Stimulated activated CD8-positive, alpha-beta memory T cell treated with anti-CD3 and anti-CD28 coated beads, Interleukin-4, amount 100 ng/mL, for 1 hour (primary cell): ENCODE measurements at places on chromosomes 12 and 14.

DNA sequence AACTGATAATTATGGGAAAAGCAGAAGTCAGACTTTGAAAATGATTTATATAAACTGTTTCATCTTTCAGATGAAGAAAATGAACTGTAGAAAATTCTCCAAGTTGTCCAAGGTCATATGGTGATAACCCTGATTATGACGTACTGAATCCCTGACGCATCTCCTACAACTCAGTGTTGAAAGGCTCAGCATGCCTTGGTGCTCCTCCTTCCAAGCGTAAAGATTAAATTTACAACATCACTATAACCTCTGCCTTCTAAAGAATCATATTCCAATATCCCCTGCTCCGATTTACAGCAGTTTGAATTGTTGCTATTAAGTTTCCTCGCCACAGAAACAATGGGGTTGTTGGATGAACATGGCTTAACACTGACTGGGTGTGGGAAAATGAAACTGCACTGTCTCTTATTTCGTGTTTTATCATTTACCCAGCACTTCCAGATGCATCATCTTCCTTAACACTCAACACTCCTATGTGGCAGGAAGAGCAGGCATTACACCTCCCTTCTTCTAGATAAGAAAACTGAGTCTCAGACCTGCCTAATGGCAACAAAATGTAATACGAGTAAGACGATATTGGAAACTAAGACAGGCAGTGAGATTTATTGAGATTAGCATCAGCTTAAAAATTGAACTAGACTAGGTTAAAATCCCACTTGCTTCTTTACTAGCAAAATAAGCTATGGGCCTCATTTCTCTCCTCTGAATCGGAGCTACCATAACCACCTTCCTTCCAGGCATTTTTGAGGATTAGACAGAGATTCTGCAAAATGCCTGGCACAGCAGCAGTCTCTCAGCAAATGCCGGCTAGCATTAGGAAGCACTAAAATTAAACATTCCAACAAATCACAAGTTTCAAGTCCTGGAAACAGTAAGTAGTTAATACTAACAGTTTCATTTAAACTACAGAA, 74.2 kb downstream of the PPM1H start:
- DNase-seq, result no peak

DNA sequence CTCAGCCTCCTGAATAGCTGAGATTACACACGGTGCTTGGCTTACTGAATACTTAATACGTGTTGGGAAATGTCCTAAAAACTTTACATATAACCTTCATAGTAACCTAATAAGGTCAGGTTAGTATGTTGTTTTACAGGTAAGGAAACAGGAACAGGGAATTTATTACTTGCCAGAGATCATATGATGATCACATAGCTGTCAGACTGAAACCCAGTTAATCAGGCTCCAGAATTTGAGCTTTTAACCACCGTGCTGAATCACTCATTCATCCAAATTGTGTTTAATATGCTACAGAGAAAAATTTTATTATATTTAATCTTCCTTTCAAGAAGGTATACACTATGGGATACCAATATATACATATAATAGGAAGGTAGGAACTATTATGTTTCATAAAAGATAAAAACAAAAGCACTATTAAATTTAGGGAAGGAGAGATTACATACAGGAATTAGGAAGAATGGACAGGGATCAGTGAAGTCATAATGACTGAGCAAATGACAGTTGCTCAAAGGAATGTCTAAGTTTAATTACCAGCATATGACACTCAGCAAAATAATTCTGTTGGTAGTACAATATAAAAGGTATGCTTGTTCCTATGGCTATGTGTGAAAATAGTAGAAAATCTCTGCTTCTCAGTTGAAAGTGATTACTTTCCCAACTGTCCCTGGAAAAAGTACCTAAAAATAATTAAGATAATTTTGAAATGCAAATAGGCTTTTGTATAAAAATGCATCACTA, 59.3 kb downstream of the HEATR5A start:
- no peak for DNase-seq

DNA sequence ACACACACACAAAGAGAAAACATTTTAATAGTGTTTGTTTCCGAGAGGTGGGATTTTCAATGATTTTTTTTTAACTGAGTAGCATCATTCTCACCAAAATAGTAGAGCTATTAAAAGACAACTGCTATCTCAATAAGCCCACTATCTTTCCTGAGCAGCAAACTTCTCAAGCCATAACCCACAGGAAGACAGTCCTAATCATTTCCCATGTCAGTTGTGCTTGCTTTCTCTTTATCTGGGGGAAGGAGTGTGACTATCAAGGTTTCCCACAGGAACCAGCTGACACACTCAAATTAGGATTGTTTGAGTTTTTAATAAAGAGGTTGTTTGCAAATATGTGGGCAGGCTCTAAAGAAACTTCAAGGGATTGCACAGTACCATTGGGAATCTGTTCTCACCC, 4.9 kb upstream of the MAX start:
- no peak for DNase-seq

GRCh38 chr12:24285448-24285847, 336.0 kb upstream of the SOX5 start:
- DNase-seq, result no peak

- DNase-seq, result no peak
Observed at GRCh38 chr12:38898001-38898684, 7.2 kb downstream of the CPNE8 start.

DNA sequence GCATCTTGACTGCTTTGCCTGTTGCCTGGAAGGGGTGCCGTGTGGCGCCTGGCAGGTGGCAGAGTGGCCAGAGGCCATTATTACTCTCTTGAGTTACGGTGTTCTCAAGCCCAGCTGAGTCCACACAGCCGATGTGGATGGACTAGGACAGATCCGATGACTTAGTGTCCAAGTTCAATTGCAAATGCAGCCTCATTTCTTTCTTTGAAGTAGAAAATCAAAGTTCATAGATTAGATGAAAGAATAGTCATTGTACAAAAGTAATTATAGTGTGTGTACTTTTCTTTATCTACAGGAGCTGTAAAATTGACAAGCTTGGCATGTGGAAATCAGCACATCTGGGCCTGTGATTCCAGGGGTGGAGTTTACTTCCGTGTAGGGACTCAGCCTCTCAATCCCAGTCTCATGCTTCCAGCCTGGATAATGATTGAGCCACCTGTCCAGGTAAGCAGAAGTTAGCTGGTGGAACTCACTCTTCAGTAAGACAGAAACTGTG, 44.7 kb downstream of the ANKRD9 start:
- no peak for DNase-seq

GRCh38 chr12:131313635-131314034, 359.9 kb downstream of the ADGRD1 start:
- DNase-seq, result no peak

GRCh38 chr12:121170611-121171260, 38.1 kb downstream of the P2RX7 start:
- no peak for DNase-seq

GRCh38 chr12:121465921-121466793, 66.2 kb downstream of the RNF34 start:
- peak; percentile 9 for DNase-seq
